ENCODE measurements at places on chromosomes 13 and 19.
A peak's percentile ranks its signal among the peaks of the same experiment; 100 is the strongest.

DNA sequence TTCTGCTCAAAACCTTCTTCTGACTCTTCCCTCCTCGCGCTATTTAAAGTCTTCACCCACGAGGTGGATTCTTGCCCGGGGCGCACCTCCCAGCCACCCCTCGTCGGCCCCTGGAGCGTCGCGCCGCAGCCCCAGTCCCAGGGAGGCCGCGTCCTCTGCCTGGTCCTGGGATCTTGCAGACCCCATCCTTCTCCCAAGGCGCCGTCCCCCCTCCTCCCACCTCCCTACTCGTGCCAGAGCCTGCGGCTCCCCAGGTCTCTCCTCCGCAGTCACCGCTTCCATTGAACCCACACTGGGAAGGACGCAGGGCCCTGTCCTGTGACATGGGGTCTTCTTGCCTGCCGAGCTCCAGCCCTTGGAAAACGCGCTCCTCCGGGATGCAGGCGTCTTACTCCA, 486 bp downstream of the ZNF808 start:
- no peak for DNase-seq

- no peak for DNase-seq
Observed at GRCh38 chr13:92951273-92951890, 275.2 kb upstream of the GPC6 start.

DNA sequence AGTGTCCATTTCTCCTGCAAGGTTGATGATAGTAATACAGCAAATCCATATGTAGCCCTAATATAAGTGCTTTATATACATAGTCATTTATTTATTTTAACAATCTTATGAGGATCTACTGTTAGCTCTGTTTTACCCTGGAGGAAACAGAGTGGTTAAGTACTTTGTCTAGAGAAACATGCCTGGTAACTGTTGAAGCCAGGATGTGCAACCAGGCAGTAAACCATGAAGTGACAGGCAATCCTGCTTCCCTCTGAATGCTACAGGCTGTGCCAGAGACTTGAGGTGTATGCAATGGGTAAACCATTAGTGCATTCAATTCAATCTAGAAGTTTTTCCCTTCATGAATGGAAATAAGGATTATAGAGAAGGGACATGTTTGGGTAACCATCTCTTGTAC, 911.0 kb downstream of the PCDH17 start:
- no peak for DNase-seq

GRCh38 chr13:66162470-66162869, 1067.7 kb downstream of the PCDH9 start:
- DNase-seq, result no peak

DNA sequence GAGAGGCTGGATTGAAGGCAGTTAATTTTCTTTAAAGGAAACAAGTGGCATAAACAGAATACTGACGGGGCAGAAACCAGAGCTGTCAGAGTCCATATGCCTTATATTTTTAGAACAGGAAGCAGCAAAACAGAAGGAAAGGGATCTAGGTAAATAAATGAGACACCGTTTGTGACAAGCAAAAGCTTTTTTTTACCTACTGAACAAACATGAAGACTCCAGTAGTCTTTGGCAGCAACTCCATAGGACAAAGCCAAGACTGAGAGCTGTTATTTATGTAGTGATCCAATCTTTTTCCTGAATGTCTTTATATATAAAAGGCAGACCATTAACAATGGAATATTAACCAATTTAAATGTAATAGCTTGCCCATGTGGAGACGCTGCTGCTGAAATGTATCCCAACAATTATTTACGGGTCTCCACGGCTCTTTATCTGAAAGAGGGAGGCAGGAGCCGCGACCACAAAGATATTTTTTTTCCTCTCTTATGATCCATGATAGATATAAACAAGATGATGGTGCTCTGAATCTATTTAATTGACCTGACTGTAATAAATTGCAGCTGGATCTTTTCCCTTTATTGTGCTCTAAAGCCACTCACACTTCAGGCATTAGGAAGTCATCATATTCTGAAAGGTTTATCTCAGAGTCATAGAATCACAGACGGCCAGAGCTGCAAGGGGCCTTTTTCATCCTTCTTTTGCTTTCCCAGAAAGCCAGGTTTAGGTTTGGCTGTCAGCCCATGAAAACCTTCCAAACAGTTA, 687.8 kb downstream of the EFNB2 start:
- no peak for DNase-seq

DNA sequence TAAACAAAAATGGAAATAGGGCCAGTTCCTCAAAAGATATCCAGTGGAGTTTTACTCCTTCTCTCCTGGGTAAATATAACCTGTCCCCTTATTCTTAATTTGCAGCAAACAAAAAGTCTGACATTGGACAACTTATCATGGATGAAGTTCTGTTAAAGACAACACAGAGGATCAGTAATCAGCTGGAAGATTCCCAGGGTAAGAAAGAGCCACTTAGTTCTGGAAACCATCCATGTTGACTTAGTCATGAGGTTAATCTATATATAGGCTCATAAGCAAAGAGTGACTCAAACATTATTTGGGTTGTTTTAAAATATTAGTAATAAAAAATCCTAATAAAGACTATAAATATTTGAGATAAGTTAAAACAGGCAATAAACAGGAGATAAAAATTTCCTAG, 40.5 kb upstream of the EBPL start:
- no peak for DNase-seq

DNA sequence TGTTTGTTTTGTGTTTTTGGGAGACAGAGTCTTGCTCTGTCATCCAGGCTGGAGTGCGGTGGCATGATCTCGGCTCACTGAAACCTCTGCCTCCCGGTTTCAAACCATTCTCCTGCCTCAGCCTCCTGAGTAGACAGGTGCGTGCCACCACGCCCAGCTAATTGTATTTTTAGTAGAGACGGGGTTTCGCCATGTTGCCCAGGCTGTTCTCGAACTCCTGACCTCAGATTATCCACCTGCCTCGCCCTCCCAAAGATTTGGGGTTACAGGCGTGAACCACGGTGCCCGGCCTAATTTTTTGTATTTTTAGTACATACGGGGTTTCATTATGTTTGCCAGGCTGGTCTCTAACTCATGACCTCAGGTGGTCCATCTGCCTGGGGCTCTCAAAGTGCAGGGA, 8.3 kb upstream of the ZNF681 start:
- no peak for DNase-seq

GRCh38 chr13:23690668-23691067, 120.5 kb downstream of the TNFRSF19 start:
- no peak for DNase-seq

DNA sequence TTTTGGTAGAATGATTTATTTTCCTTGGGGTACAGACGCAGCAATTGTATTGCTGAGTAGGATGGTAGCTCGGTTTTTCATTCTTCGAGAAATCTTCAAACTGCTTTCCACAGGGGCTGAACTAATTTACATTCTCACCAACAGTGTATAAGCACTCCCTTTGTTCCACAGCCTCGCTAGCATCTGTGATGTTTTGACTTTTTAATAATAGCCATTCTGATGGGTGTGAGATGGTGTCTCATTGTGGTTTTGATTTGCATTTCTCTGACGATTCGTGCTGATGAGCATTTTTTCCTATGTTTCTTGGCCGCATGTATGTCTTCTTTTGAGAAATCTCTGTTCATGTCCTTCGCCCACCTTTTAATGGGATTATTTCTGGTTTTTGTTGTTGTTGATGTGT, 54.8 kb upstream of the UQCRFS1 start:
- no peak for DNase-seq

GRCh38 chr13:98460516-98460915, 116.4 kb downstream of the STK24 start:
- no peak for DNase-seq

DNA sequence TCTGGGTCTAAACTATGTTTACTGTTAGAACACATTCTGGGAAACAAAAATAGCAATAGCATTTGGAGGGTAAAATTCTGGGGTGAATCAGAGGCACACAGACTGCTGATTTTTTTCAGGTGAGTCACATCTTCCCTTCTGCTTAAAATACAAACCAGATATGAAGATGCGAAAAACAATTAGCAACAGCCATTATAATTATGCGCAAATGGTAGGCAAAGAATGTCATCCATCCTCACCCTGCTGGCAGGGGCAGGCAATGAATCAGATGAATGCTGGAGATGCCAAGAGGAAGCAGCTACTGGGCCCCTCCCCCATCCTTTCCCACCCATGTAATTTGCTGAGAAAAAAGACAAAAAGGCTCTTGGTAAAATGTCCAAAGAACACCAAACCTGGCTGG, 282.9 kb downstream of the KLF5 start:
- DNase-seq, result peak; percentile 50

DNA sequence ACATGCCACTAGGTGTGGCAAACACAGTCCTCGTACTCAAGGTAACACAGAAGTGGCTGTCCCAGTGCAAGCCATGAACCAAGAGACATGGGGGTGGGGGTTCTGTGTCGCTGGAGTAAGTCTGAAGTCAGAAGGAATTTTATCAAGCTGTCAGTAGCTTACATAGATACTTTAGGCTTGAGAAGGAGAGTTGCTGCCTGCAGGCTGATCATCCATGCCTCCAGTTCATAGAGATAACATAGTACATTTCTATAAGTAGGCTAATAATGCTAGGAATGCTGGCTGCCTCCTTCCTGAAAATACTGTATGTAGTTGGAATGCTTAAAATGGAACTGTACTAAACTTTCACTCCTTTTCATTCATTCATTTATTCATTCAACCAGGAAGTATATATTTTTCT, 70.1 kb downstream of the CAB39L start:
- no peak for DNase-seq

- no peak for DNase-seq
Observed at GRCh38 chr13:28622286-28622685, 36.6 kb upstream of the POMP start.

GRCh38 chr13:87130423-87130822, 540.7 kb upstream of the SLITRK5 start:
- DNase-seq, result no peak

- DNase-seq, result no peak
Observed at GRCh38 chr13:50168786-50169185, 153.5 kb downstream of the KCNRG start.

DNA sequence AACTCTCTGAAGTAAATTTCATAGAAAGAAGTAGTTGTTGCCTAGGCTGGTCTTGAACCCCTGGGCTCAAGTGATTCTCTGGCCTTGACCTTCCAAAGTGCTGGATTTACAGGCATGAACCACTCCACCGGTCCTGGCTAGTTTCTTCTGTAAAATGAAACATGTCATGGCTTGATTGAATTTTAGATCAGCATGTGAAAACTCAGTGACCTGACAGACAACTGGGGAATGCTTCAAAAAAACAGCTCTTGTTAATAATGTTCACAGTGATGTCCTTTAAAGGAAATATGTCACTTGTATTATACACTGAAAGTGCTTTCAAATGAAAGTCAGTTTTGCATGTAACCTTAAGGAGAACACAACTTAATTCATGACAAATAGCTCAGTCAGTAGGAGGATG, 118.2 kb downstream of the KLF5 start:
- no peak for DNase-seq

- DNase-seq, result no peak
Observed at GRCh38 chr19:13888281-13888680, 11.3 kb downstream of the NANOS3 start.

DNA sequence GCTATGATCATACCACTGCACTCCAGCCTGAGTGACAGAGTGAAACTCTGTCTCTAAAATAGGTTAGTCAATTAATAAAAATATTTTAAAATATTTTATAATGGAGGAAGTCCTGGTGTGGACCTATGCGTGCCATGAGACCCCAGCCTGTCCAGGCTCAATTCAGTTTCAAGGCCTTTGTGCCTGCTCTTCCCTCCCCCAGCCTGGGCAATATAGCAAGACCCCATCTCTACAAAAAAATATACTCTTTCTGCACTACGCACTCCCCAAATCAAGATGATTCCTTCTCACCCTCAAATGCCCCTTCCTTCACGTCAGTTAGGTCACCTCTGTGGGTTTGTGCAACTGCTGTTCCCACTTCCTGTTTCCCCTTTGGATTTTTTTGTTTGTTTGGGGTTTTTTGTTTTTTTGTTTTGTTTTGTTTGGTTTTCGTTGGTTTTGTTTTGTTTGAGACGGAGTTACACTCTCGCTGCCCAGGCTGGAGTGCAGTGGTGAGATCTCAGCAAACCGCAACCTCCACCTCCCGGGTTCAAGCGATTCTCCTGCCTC, 1.4 kb upstream of the HSH2D start:
- no peak for DNase-seq

DNA sequence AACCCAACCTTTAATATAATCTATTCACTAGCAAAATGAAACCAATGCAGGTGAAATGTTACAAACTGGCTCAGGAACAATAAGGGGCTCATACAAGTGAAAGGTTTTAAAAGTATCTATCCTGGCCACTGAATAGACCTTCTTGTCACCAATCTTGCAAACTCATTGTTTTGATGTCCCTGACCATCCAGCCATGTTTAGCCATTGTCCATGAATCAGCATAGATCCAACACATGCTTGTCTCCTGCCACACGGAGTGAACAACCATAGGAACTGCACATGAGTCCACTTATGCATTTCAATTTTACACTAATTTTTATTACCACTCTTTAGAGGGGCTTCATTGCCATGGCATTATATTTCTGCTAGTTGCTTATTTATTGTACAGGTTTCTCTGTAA, 331.4 kb downstream of the GPC5 start:
- no peak for DNase-seq

DNA sequence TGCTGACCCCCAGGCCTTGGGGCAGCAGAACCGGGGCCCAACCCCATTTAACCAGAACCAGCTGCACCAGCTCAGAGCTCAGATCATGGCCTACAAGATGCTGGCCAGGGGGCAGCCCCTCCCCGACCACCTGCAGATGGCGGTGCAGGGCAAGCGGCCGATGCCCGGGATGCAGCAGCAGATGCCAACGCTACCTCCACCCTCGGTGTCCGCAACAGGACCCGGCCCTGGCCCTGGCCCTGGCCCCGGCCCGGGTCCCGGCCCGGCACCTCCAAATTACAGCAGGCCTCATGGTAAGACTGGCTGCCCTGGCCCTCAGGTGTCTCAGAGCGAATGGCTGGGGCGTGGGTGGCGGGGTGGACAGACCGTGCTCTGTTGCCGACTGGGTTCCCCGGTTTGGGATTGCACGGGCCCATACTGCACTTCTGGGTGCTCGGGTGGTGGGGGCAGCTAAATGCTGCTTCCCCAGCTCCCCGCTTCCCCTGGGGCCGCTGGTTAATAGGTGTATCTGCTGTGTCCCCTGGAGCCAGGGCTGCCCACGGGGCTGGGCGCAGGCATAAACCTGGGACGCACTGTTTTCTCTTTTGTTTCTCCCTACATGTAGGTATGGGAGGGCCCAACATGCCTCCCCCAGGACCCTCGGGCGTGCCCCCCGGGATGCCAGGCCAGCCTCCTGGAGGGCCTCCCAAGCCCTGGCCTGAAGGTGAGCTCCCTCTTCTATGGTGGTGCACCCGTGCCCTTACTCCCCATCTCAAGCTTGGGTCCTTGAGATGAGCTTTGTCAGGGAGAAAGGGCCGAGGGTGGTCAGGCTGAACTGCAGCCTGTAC, 25.7 kb downstream of the SMARCA4 start:
- no peak for DNase-seq

Measured in RKO (cell line).